ENCODE measurements at places on chromosomes 1 and 21.

- DNase-seq: peak; percentile 14
These were observed 94.9 kb downstream of the RIPK4 start for GRCh38 chr21:41671859-41672542.

- no peak for DNase-seq
These were observed 1122.5 kb downstream of the NCAM2 start for GRCh38 chr21:22120616-22121266.

- no peak for DNase-seq
These were observed at the start of gene LRRC42 for GRCh38 chr1:53946252-53947171. TSS of gene LRRC42 (plus strand) at chr1:53946350. CDS start at chr1:53952000, 5,650 bp downstream.

DNA sequence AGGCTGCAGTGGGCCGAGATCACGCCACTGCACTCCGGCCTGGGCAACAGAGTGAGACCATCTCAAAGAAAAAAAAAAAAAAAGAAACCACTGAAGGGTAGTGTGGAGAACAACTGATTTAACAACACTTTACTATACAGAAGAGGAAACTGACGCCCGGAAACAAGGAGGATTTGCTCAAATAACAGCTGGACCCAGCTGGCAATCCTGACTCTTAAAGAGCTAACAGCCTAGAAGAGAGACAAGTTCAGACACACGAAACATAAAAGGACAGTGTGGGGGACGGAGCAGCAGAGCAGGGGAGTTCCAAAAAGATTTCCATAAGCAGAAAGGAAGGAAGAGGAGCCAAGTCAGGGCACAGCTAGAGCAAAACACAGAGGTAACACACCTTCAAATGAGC lies 4.4 kb downstream of the ECHDC2 start:
- no peak for DNase-seq

DNA sequence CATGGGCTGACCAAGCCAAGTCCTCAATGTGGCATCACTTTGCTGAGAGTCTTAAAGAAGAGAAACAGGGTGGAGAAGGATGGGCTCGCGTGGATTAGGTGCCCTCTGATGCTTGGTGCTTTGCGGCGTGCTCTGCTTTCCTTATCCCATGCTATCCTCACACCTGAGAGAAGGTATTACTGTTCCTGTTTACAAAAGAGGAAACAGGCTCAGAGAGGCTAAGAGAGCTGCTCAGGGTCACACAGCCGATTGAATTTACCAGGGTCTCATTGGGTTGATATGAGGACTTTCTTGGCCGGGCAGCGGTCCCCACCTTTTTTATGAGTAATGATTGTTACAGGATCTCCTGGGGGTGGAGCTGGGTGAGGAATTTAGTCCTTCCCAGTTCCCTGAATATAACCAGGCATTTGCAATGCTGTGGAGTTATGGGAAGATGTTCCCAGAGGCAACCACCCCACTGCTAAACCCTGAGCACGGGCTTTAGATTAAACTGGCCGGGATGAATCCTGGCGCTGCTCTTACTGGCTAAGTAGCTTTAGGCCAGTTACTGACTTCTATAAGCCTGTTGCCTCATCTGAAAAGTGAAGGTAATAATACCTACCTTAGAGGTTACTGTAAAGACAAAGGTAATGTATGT lies 4.5 kb downstream of the ASCL5 start:
- DNase-seq: no peak

DNA sequence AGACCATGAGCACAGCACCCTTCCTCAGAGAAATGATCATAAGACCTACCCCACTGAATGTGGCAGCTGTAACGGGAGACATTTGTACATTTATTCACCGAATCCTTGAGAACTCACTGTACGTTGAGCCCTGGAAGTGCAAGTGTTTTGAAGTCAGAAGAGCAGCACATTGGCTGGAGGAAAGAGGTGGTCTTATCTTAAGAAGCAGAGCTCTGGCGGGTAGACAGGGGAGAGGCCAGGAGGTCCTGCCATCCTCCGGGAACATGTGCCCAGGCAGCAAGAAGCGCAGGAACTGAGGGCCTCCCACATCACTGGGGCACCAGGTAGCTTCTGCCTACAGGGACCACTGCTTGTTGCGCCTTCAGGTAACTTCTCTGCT lies 169.2 kb upstream of the IRF2BP2 start:
- DNase-seq: no peak

GRCh38 chr1:2232255-2232915 lies 4.3 kb downstream of the SKI start:
- DNase-seq: no peak

DNA sequence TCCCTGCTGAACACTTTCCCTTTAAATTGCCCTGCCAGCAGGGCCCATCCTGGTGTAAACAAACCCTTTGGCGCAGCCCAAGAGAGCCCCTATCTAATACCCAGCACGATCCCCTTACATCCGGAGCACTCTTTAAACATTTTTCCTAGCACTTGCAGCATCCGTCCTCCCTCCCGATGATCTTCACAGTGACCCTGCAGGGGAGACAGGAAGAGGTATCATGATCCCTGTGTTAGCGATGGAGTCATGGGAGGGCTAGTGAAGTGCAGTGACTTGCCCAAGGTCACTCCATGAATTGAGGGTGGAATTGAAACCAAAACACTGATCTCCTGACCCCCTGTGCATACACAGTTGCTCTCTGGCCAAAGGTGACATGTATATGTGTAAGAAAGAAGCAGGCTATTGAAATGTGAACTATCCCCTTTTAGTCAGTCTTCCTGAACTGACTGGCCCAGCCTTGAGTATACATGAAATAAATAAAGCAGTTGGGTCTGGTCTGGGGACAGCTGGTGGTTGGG lies 9.8 kb upstream of the KCNQ4 start:
- DNase-seq: no peak

- no peak for DNase-seq
These were observed at the start of gene SEMA4A for GRCh38 chr1:156153362-156153761. TSS of gene SEMA4A (plus strand) at chr1:156153585. CDS start at chr1:156154579, 994 bp downstream.

GRCh38 chr1:182897696-182898095 lies 55.3 kb downstream of the SHCBP1L start:
- no peak for DNase-seq

GRCh38 chr1:178531887-178532286 lies 19.0 kb downstream of the TEX35 start:
- no peak for DNase-seq

GRCh38 chr1:109950509-109950908 lies 34.1 kb upstream of the AHCYL1 start:
- no peak for DNase-seq

- peak; percentile 62 for DNase-seq
These were observed 4.6 kb upstream of the CLCA2 start for GRCh38 chr1:86419277-86419903.

DNA sequence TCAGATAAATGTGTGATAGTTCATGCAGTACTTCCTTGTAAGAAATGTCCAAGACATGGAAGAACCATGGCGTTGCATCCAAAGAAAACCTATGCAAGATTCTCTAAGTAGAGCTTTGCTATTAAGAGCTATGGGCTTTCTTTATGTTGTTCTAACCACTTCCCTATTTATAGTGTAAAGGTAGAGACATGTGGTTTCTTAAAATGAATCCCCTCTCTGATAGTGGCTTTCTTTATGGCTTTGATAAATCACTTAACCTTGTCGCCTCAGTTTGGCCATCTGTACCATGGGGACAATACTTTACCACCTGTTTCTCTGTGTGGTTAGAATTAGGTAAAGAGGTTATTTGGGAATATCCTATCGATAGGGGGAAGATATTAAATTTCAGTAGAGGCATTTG lies 305.5 kb downstream of the NFIA start:
- DNase-seq: no peak

- no peak for DNase-seq
These were observed 84.9 kb downstream of the VPS26C start for GRCh38 chr21:37182222-37182621.

GRCh38 chr1:66168948-66169671 lies 364.8 kb upstream of the SGIP1 start:
- DNase-seq: no peak

DNA sequence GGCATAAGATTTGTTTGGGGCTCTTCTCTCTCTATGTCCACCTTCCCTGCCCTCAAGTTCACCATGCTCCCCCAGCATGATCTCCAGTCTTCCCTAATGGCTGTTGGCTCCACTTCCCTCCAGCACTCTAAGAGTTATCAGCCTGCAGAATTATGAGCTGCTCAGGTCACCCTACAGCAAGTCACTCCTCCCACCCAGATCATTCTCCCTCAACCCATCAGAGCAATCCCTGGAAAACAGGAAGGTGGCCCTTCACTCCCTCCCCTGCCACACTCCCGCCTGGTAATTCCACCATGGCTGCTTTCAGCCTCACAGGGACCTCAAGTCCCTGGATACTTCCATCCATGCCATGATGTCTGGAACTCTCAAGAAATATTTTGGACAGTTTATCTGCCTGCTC lies 104.5 kb downstream of the KCNJ15 start:
- DNase-seq: no peak

DNA sequence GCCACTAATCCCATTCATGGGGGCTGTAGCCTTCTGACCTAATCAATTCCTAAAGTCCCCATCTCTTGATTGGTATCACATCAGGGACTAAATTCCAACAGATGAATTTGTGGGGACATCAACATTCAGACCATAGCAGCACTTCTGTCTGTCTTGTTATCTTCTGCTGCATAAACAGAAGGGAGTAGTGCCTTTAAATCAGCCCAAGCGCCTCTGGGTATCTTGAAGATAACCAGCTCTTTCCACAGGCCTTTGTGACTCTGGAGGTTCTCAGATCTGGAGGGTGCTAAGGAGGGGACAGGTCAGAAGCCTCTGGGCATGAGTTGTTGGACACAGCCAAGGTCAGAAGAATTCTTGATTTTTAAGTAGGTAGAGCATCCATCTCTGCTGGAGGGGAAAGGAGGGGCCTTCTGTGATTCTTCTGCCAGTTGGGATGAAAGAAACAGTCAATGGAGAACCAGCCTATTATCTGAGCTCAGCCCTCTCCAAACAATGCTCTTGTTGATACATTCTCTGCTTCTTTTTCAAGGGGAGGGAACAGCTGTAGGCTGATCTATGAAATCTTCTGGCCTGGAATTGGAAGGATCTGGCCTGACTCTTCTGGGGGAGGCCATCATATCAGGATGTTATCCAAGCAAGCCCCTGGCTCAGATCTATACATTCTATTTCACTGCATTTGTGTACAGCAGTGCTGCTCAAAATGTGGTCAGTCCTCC lies 31.3 kb upstream of the LRIG2 start:
- no peak for DNase-seq

DNA sequence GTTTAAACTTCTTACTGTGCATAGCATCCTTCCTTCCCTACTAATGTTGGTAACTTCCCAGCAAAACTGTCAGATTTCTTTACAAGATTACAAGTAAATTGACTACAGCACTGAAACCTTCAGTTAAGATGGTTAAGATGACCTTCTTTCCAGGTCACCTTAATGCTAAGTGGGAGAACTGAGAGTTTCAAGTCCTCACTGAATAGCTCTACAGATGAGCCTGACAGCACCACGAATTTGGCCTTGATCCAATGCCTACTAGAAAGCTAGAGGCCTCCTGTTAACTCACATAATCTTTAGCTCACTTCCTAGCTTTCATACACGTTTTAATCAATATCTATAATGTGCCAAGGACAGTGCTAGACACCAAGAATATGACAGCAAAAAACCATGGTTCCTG lies 276.0 kb upstream of the PLD5 start:
- DNase-seq: no peak

DNA sequence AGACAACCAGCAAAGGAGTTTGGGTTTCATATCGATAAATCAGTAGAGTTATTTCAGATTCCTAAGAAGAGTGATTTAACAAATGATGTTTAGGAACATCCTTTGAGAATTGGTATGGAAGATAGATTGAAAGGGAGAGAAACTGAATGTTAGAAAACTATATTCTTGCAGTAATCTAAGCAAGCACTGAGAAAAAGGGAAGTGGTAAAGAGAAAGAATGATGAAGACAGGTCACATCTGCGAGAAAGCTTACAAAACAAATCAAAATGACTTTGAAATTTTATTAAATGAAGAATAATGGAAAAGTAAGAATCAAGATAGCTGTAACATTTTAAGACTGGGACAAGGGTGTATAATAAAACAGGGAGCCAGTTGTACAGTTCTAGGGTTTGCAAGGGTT lies 177.0 kb downstream of the HS2ST1 start:
- DNase-seq: no peak

GRCh38 chr21:32316361-32317215 lies 17.9 kb downstream of the MRAP start:
- no peak for DNase-seq

DNA sequence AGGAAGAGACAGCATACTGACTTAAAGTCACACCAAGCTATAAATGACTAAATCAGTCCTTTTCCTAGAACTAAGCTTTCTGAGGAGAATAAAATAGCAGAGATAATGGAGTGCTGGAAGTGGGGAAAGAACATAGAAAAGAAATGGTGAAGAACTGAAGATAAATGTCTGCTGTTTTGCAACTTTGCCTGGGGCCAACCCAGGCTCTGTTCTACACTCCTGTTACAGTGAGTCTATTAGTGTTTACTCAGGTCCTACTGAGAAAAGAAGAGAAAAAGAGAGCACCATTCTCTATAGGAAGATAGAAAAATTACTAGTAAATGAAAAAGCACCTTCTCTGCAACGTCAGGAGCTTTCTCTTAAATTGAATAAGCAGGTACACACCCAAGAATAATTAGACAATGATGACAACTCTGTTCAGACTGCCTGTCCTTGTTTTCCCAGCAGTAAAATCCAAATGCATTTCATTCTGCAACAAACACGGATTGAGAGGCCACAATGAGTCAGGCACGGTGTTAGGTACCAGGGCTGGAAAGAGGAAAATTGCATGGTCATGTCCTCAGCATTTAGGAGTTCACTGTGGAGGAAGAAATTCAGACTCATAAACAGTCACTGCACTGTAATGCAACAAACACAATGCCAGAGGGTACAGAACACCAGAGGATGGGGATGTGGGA lies 139.4 kb upstream of the CAMK1G start:
- no peak for DNase-seq

- DNase-seq: no peak
These were observed 17.7 kb downstream of the CMPK1 start for GRCh38 chr1:47351305-47351704.

DNA sequence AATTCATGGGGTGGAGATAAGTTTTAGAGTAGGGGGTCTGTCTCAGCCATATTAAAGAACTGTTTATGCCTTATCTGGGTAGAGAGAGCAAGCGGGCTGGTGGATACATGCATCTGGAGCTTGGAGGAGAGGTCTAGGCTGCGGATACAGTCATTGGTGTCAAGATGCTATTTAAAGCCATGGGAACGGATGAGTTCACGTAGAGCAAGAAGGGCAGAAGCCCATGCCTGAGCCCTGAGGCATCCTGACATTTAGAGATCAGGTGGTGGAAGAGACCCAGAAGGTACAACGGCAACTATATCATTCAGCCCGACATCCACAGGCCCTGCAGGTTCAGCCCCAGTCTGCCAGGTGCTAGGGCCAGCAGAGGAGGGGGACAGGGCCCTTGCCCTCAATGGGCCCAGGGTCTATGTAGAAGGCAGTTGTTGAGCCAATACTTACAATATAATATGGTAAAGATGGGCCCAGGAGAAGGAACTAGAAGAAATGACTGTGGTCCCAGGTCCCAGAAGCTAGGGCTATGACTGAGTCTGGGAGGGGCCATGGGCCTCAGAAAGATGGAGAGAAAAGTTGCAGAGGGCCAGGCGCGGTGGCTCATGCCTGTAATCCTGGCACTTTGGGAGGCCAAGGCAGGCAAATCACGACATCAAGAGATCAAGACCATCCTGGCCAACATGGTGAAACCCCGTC lies 15.2 kb upstream of the CHI3L1 start:
- no peak for DNase-seq

- DNase-seq: no peak
These were observed 10.0 kb upstream of the FAAP20 start for GRCh38 chr1:2204415-2205190.

GRCh38 chr1:167093846-167094516 lies at the start of gene STYXL2:
TSS of gene STYXL2 (plus strand) at chr1:167094075. CDS start at chr1:167094850, 775 bp downstream.
- DNase-seq: no peak
